ENCODE measurements at places on chromosomes 2 and 18.

- no peak for DNase-seq
Observed at GRCh38 chr2:37851828-37852584, 73.1 kb upstream of the RMDN2 start.

- no peak for DNase-seq
Observed at GRCh38 chr18:8708670-8709069, 3.3 kb downstream of the MTCL1 start.

- no peak for DNase-seq
Observed at GRCh38 chr18:11989174-11989573, 7.9 kb downstream of the IMPA2 start.

DNA sequence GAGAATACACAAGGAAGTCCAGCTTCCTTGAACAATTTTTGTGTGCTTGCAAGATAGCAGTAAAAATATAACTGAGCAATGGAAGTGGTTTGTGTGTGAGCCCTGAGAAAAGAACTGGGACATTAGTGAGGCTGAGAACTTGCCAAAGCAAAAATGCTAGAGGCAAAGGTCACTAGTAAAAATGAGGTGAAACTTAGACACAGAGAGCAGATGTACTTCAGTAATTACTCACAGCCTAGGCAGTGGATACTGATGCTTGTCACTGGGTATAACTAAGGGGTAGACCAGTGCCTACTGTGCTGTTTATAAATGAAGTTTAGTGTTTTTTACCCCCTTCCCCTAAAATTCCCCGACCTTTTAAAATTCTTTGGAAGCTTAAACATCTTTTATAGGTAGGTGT, 450.1 kb downstream of the LPIN1 start:
- no peak for DNase-seq

- no peak for DNase-seq
Observed at GRCh38 chr2:121351521-121352318, 66.7 kb upstream of the TFCP2L1 start.

GRCh38 chr2:20108655-20109396, 57.4 kb upstream of the LAPTM4A start:
- DNase-seq: no peak

All from C1 segment of cervical spinal cord (tissue), 14 donors.